RPMI7951 (cell line): ENCODE measurements at places on chromosomes 2 and 18. TPM values are rescaled to one million over a fixed set of nuclear protein-coding genes. Genes with fewer than 3 reads are reported as not detected.

GPR35 gene
- total RNA-seq, result 0.10 and 0.12 TPM in 2 replicates

DNA sequence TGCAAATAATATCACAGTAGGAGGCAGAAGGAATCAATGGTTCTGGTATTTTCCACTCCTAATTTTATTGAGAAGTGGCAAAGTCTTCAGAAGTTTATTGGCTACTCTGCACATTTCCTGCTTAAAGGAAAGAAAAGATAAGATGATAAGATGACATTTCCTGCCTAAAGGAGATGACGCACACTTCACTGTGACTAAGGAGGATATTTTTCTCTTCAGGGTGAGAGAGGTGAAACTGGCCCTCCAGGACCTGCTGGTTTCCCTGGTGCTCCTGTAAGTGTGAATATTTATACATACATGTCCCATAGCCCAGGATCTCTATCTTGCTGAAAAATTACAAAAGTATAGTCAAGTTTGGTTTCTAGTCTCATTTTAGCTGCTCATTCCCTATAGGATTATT, 27.9 kb downstream of the COL3A1 start:
- peak; percentile 90 for DNase-seq

GRCh38 chr2:77008853-77009252, 513.3 kb downstream of the LRRTM4 start:
- no peak for DNase-seq

- no peak for DNase-seq
Measured at GRCh38 chr2:82591718-82592117, 1867.4 kb downstream of the SUCLG1 start.

DNA sequence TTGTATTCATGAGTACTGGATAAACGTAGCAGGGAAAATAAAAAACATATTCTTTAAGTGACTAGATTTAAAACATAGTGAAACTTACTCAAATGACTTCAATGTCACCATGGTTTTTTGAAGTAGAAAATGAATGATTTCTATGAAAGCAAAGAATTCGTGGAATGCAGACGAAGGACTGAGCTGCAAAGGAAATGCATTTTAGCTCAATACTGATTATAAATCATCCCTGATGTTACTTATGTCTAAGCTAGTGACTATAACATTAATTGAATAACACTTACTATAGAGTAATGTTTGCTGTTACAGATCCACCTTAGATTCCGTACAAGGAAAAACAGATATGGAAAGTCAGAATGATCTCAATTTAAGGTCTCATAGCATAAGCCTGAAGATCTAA, 1257.7 kb upstream of the CDH2 start:
- no peak for DNase-seq

GRCh38 chr2:36971990-36972389, 5.7 kb upstream of the STRN start:
- no peak for DNase-seq
